ENCODE measurements at places on chromosomes 3 and 15.
A peak's percentile ranks its signal among the peaks of the same experiment; 100 is the strongest.

DNA sequence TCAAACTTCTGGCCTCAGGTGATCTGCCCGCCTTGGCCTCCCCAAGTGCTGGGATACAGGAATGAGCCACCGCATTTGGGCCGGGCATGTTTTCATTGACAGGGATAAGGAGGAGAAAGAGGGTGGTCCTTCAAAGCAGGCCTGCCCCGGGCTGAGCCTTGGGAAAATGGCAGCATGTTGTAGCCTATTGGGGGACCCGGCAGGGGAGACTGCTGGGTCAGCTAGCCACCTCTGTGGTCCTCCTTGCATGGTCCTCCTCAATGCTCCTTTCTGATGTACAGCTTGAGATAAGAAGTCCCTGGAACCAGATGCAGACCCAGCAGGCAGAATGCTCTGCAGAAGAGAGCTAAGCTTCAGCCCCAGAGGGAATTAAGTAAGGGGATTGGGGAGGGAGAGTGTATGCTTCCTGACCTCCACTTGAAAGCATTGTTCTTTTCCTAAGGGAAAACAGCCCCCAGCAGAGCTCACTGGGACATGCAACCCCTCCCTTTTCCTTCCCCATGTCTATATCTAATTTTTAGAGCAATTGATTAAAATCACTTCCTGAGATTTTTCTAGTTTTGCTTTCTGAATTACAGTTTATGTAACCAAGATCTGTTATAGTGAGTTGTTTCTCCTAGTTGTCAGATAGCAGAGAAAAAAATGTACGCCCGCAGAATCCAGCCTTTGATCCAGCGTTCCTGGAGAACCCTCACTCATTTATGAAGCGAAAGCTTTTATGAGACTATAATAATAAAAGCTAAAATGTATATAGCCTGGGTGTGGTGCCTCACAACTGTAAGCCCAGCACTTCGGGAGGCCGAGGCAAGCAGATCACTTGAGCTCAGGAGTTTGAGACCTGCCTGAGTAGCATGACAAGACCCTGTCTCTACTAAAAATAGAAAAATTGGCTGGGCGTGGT lies 48.7 kb upstream of the VILL start:
- no peak for DNase-seq

DNA sequence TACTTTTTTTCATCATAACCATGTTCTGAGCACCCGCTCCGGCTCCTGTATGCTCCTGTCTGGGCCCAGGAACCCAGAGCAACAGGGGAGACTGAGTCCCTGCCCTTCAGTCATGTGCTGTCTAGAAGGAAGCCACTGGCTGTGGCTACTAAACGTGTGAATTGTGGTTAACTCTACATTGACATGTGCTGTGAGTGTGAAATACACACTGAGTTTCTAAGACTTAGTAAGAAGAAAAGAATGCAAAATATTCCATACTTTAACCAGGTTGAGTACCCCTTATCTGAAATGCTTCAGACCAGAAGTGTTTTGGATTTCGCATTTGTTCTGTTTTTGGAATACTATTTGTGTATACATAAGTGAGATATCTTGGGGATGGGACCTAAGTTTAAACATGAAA lies 42.8 kb upstream of the CGNL1 start:
- no peak for DNase-seq

- DNase-seq = peak; percentile 86
Measured at GRCh38 chr3:31532587-31533168, at the start of gene STT3B. TSS of gene STT3B (plus strand) at chr3:31532925. CDS start at chr3:31532999, 74 bp downstream.

DNA sequence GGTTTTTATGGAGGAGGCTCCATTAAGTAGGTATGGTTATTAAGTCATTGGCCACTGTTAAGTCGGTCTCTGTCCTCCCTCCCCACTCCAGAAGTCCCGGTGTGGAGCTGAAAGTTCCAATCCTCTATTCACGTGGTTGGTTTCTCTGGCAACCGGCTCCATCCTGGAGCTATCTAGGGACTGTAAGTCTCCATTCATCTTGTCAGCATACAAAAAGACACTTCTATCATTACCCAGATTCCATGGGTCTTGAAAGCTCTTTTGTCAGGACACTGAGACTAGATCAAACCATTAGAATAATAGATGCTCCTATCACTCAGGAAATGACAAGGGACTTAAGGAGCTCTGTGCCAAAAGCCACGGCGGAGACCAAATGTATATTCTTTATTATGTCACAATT lies 110.3 kb downstream of the PIK3CB start:
- DNase-seq = no peak

DNA sequence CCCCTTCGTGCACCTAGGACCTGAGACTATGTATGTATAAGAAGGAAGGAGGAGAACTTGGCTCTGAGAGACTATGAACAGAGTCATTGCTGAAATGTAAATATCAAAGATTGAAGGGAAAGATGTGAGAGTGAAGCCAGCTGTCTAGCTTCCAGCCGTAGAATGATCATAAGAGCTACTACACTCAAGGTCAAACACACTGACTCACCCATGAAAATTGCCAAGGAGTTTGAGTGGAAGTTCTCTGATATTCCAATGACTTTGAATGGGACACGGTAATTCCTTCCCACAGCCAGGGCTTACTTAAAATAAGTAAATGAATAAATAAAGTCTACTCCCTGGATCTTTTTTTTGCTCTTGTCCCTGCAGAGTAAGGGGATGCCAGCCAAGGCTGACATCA lies 398.9 kb upstream of the TPRG1 start:
- DNase-seq = no peak

DNA sequence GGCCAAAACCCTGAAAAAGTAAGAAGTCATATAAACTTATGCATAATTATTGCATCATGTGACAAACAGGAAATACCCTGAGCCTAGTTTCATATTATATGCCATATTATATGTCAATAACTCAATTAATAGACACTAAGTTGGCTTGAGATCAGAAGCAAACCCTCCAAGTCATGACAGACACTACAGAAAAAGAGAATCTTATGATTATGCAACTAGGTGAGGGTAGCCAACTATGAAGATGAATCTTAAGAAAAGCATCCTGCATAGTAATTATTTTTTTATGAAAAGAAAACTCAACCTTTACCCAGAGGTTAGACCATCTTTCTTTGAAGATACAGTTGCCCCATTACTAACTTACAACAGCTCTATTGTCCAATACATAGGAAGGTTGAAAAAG lies 192.4 kb upstream of the VEPH1 start:
- DNase-seq = no peak

- no peak for DNase-seq
Measured at GRCh38 chr3:50100386-50100785, 11.7 kb downstream of the RBM5 start.

- no peak for DNase-seq
Measured at GRCh38 chr15:29053006-29053405, 167.2 kb downstream of the APBA2 start.

DNA sequence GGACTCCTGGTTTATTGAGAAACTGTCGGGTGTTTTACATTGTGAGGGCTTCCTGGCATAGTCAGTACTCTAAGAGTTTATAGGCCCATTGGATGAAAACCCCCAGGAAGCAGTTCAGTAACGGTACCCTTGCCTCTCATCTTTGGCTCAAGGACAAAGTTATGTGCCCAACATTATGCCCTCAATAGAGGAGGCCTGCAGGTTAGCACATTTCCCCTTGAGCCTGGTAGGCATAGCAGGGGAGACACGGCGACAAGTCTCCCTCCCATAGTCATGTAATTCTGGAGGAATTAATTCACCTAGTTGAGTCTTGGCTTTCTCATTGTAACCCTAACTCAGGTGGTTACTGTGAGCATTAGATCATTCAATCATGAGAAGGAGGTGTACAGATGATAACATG lies 60.5 kb downstream of the GHSR start:
- DNase-seq = no peak

GRCh38 chr3:16127249-16127648 lies 47.2 kb upstream of the GALNT15 start:
- no peak for DNase-seq

GRCh38 chr3:135138776-135139175 lies 343.7 kb downstream of the EPHB1 start:
- DNase-seq = no peak

GRCh38 chr3:38454884-38455638 lies 1.4 kb downstream of the ACVR2B start:
- peak; percentile 92 for DNase-seq

DNA sequence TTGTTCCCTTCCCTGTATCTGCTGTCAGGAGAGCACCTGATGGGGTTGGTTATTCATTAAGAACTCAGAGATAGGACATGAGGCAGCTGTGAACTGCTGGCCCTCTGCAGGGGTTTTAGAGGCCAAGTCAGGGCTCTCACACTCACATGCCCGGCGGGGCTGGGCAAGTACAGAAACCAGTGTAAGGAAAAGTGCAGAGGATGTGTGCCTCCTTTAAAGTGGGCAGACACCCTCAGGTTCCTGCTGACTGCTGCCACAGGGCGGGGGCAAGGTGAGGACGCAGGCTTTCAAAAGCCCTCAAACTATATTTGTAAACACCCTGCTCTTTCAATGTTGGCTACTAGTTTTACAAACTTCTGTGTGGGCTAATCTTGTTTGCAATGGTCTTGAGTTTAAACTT lies 22.4 kb downstream of the CXCR6 start:
- DNase-seq = no peak

GRCh38 chr15:27575521-27575920 lies 523.6 kb downstream of the OCA2 start:
- no peak for DNase-seq

GRCh38 chr3:194877291-194878119 lies 191.8 kb downstream of the FAM43A start:
- no peak for DNase-seq

- DNase-seq = no peak
Measured at GRCh38 chr15:29880341-29880740, 58.1 kb upstream of the TJP1 start.

- DNase-seq = peak; percentile 68
Measured at GRCh38 chr15:66603301-66604179, 37.7 kb upstream of the LCTL start.

GRCh38 chr15:32718821-32719716 lies 1.3 kb downstream of the GREM1 start:
- peak; percentile 26 for DNase-seq

- peak; percentile 47 for DNase-seq
Measured at GRCh38 chr3:46958467-46959160, 17.9 kb downstream of the CCDC12 start.

DNA sequence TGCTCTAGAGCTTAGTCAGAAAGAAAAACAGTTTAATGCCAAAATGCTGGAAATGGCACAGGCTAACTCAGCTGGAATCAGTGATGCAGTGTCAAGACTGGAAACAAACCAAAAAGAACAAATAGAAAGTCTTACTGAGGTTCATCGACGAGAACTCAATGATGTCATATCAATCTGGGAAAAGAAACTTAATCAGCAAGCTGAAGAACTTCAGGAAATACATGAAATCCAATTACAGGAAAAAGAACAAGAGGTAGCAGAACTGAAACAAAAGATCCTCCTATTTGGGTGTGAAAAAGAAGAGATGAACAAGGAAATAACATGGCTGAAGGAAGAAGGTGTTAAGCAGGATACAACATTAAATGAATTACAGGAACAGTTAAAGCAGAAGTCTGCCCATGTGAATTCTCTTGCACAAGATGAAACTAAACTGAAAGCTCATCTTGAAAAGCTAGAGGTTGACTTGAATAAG lies 150.5 kb upstream of the LRRFIP2 start:
- no peak for DNase-seq

GRCh38 chr3:37375184-37376127 lies 201.1 kb upstream of the LRRFIP2 start:
- DNase-seq = no peak

GRCh38 chr15:100919481-100920405 lies 586 bp downstream of the LRRK1 start:
- DNase-seq = no peak

DNA sequence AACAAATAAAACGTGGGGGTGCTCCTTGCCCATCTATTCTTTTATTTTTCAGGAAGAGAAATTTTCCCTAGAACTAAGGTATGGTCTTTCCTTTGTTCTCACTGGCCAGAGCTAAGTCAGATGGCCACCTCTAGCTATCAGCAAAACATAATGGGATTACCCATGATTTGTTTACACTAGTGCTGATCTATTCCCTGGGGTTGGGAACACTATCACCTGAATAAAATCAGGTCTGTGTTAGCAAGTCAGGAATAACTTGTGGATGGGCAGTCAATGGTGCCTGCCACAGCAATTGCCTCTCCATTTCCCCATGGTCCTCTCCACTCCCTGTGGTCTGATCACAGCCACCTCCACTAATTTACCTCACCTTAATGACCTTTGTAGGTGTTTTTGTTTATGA lies 181.7 kb upstream of the CADPS start:
- DNase-seq = no peak

GRCh38 chr3:52819936-52820335 lies 10.5 kb downstream of the ITIH4 start:
- no peak for DNase-seq

- no peak for DNase-seq
Measured at GRCh38 chr15:91870876-91871537, 17.5 kb downstream of the SLCO3A1 start.

- DNase-seq = no peak
Measured at GRCh38 chr15:66477011-66477410, 20.6 kb downstream of the SNAPC5 start.

GRCh38 chr3:62529230-62529629 lies 155.9 kb upstream of the FEZF2 start:
- DNase-seq = peak; percentile 36

DNA sequence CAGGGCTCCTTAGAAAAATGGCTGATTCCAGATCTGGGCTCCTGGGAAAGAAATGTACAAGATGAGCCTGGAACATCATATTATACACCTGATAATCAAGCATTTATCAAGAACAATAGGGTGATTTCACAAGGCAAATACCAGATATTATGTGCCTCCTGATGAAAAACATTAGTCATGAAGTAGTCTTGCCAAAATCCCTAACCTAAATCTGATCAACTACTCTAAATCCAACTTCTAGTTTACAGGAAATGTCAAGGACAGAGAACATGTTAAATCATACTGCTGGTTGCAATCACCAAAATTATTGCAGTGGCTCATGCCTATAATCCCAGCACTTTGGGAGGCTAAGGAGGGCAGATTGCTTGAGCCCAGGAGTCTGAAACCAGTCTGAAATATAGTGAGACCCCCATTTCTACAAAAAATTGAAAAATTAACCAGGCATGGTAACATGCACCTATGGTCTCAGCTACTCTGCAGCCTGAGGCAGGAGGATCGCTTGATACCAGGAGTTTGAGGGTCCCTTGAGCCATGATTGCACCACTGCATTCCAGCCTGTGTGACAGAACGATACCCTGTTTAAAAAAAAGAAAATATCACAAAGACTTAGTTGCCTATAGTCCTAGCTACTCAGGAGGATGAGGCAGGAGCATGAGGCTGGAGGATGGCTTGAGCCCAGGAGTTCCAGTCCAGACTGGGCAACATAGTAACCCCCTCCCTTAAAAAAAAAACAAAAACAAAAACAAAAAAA lies 34.9 kb upstream of the ATP13A3 start:
- no peak for DNase-seq

DNA sequence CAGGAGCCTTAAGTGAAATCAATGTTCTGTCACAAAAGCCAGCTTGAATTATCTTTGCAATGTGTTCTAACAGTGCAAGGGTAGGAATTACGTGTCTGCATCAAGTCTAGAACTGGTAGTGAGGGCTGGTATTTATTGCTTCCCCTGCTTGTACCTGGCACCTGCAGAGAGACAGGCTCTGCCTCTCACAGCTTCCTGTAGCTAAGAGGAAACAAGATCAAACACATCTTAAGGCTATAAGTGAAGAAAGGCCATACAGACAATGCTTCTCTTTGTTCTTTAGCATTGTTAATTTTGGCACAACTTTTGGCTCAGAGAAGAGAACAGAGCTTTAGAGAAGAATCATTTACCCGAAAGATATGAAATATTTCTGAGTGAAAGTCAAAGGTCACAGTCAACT lies 479.9 kb downstream of the GRM7 start:
- no peak for DNase-seq
